Activated CD4-positive, alpha-beta T cell treated with anti-CD3 and anti-CD28 coated beads, Interleukin-2, amount 50 U/mL, for 4 hours (primary cell): ENCODE measurements at places on chromosomes 2 and 18.

DNA sequence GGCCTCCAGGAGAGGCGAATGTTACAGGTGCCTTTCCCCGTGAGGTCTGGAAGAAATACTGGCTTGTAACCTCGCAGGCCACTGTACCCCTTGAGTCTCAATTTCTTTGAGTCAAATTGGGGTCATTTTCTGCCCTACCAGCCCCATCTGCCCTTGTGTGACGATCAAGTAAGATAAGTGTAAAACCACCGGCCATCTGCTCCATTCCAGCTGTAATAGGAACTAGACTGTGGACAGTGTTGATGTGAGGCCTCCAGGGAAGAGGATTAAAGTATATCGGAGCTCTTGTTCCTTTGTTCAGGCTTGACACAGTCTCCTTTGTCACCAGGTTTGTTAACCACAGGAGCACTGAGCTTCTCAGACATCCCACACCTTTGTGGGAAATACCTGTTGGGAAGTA lies 65.6 kb downstream of the MRPS9 start:
- no peak for DNase-seq

DNA sequence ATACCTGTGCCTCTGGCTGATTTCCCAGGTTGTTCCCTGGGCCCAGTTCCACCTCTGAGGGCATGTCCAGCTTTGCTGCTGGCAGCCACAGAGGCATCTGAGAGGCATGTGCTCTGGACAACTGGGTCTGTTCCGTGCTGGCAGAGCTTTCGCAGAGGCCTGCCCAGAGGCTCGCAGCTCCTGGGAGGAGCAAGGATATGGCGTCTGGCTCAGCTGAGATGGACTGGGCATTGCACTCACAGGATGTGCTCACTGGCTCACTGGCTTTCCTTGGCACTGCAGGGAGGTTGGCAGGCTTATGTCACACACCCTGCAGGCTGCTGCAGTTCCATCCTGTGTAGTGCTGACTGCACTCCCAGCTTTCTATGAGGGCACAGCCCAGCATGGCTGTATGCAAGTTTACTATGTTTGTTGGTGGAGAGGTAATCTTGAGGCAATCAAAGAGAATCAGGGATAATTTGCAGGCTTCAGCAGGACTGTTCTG lies 172.3 kb downstream of the PRKCE start:
- no peak for DNase-seq

GRCh38 chr2:107187870-107188269 lies 301.9 kb upstream of the ST6GAL2 start:
- no peak for DNase-seq

- DNase-seq = peak; percentile 36
These were observed 130.9 kb upstream of the RAB12 start for GRCh38 chr18:8478166-8478967.

DNA sequence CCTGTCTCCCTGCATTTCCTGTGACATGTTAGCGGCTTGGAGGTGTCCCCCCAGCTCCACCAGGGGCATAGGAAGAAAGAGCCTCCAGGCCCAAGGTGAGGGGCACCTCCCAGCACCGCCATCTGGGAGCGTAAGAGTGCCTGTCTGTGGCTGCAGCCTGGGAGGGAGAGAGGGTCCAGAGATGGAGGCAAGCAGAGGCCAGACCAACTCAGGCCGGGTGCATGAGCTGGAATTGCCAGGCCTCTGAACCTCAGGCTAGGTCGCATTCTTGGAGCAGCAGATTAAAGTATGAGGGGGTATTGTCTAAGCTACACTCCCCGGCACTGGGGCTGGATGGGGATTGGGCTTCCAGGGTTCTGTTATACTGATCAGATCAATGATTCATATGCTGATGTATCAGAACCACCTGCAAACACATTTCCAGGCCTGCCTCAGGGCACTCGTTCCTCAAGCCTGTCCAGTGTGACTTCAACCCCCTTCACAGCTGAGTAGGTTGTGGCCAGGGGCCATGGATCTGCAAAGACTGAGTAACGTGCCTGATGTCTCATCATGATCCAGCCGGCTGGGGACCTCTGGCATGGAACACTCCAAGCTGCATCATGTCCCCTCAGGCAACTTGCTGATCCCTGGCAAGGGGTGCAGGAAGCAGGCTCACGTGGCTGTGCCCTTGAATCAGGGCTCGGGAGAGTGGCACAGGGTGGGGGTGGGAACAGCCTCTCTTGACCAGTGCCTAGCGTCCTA lies 73.2 kb downstream of the HS1BP3 start:
- DNase-seq = no peak

- DNase-seq = no peak
These were observed 153.5 kb upstream of the CAVIN2 start for GRCh38 chr2:192000196-192000980.

DNA sequence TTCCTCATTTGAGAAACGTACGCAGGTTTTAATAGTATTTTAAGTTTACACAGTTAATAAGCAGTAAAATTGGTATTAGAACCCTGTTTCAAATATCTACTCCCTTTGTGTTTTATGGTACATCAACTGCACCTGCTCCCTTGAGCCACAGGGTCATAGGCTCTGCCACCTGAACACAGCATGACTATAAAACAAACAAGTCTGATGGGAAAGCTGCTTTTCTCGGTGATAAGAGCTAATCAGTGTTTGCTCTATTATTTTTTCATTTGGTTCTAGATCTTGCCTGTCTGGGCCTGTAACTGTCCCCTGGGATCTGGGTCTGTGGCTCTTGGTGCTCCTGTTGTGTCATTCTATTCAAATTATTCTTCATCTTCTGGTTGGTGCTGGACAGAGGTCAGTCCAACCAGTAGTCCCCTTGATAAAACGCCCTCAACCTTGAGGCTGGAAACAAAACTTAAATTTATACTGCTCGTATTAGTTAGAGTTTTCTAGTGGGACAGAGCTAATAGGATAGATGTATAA lies 314.8 kb upstream of the LRP1B start:
- DNase-seq = no peak

- DNase-seq = no peak
These were observed 38.7 kb upstream of the ATL2 start for GRCh38 chr2:38415728-38416291.

GRCh38 chr2:142825861-142826260 lies 51.6 kb upstream of the KYNU start:
- no peak for DNase-seq

DNA sequence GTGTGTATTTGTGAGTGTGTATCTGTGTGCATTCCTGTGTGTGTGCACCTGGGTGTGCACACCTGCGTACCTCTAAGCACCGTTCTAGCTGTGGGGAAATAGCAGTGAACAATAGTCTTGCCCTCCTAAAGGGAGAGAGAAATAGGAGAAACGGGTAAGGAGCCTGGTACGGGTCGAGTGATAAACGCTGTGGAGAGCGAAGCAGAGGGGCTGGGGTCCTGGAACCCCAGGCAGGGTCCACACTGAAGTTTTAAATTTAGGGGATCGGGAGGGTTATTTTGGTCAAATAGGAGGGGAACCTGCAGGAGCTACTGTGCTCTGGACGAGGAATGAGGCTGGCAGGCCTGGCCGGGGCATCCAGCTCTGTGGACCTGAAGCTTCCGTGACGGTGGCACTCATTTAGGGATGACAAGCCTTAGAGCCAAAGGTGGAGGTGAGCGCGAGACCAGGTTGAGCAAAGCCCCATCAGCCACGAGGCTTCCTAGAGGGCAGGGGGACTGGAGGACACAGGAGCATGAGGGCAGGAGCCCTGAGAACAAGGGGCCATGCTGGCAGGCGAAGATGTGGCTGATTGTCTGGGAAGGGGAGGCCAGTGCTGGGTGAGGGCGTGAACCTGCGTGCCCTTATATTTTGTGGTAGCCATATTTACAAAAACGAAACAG lies 188.0 kb downstream of the RTP5 start:
- DNase-seq = no peak

GRCh38 chr2:136021976-136022375 lies 36.5 kb upstream of the DARS1 start:
- DNase-seq = no peak

- DNase-seq = no peak
These were observed 13.1 kb downstream of the ASPRV1 start for GRCh38 chr2:69948032-69948962.

GRCh38 chr2:74944987-74945787 lies 13.3 kb upstream of the POLE4 start:
- DNase-seq = no peak

- DNase-seq = no peak
These were observed 17.7 kb upstream of the RND3 start for GRCh38 chr2:150505178-150505577.

GRCh38 chr18:37445368-37445767 lies 120.2 kb downstream of the CELF4 start:
- DNase-seq = no peak

- DNase-seq = no peak
These were observed 469.6 kb downstream of the PID1 start for GRCh38 chr2:228801451-228801850.

GRCh38 chr2:127314193-127314988 lies 20.4 kb upstream of the ERCC3 start:
- no peak for DNase-seq

- DNase-seq = no peak
These were observed 28.9 kb upstream of the MTX2 start for GRCh38 chr2:176240301-176240700.

DNA sequence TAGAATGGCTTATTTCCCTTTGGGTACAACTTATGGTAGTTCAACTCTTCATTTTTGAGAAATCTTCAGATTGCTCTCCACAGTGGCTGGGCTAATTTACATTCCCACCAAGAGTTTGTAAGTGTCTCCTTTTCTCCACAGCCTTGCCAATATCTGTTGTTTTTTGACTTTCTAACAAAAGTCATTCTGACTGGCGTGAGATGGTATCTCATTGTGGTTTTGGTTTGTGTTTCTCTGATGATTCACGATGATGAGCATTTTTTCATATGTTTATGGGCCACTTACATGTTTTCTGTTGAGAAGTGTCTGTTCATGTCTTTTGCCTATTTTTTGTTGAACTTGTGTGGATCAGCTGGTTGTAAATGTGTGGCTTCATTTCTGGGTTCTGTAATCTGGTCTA lies 871.0 kb downstream of the EPHA4 start:
- no peak for DNase-seq

DNA sequence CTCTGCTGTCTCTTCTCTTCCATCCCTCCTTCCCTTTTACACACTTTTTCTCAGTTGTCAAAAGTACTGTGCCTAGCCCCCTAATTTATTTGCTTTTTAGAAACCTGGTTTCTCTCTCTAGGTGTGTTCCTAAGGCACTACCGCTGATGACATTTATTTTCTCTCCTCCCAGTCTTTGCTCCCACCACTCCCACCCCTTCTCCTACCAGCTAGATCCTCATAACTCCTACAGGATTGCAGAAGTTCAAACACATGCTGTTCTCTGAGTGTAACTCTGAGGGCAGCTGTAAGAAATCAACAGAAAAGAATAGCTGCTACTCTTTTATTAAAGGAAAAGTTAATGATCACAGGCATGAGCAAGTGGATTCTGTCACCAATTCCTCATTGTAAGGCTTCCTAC lies 22.3 kb upstream of the LRRTM1 start:
- DNase-seq = no peak

GRCh38 chr2:67954093-67954748 lies 108.6 kb downstream of the C1D start:
- DNase-seq = no peak

GRCh38 chr2:134982603-134983002 lies 64.0 kb downstream of the CCNT2 start:
- DNase-seq = no peak

DNA sequence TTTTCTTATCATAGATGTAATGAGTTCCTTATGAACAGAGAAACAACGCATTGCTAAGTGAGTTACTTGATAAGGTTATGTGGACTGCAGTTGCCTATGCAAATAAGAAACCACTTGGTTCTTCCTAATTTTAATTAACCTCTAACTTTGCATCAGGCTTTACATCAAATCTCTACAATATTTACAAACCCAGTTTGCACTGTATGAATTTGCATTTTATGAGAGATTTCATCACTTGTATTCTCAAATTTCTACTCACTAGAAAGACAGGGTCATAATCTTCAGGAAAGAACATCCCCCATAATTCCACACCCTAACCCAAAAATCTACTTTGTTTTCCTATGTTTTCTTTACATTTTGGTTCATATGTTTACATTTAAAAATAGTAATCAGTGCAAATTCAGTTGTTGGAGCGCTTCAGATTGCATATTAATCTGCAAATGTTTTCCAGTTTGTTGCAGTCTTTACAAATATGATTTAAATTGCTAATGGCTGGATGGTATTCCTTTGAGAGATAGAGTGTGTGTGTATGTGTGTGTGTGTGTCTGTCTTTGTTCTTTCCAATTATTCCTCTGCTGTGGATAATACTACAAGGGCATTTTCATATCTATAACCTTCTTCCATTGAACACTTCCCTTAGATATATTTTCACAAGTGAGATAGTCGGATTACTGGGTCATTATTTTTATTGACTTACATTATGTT lies 106.1 kb downstream of the COL4A4 start:
- no peak for DNase-seq

DNA sequence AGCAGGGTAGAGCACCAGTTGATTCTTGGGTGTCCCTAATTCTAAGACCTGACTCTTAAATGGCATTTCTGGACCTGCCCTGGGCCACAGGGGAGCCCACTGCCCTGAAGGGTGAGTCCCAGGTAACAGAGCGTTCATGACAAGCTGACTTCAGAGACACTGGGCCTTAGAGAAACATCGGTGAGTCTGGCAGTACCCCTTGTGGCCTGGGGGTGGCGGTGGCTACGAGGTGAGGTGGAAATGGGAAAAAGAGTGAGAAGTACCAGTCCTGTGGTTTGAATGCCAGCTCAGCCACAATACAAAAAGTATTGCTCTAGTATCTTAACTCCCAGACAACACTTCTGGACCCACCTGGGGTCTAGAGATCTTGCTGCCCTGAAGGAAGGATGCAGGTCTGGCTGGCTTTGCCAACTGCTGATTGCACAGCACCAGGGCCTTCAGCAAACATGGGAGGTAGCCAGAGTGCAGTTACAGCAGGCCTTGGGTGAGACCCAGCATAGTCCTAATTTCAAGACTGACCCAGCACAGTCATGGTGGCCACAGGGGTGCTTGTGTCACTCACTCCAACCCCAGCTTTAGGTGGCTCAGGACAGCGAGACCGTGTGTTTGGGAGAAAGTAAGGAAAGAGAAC lies 44.5 kb downstream of the USP34 start:
- peak; percentile 69 for DNase-seq

DNA sequence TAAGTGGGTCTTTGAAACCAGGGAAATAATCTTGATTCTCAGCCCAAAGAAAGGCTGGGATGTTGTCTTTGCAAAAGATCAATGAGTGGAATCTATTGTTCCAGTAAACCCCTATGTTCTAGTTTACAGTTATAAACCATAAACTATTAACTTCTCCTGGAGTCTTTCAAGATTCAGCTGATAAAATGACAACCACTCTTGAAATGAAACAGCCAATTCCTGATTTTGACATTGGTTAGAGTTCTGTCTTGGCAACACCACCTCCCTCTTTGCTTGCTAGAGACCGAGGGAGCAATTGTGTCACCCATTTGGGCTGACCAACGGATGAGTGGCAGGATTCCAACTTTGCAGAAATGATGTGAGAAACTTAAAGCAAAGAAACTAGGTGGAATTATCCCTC lies 746.9 kb downstream of the SLC4A3 start:
- DNase-seq = no peak

- no peak for DNase-seq
These were observed 20.7 kb downstream of the INPP5D start for GRCh38 chr2:233080836-233081229.

DNA sequence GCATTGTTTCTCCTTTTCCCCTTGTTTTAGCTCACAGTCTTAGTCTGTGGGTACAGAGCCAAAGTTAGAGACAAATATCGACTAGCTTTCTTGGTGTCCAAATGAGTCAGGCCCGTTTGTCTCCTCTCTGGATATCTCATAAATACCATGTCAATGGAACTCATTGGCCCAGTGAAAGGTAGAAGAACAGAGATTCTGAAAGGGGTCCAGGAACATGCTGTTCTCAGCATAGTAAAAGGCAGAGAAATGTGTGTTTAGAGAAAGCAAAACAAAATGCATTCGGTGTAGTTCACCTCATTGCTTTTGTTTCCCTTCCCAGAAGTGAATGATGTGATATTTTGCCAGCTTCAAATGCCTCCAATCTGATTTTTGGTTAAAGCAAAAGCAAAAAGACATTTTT lies 238.6 kb upstream of the SLC8A1 start:
- no peak for DNase-seq
